ENCODE measurements at places on chromosomes 4 and X.

GRCh38 chr4:6939761-6940743 lies 30.4 kb downstream of the TBC1D14 start:
- no peak for DNase-seq

DNA sequence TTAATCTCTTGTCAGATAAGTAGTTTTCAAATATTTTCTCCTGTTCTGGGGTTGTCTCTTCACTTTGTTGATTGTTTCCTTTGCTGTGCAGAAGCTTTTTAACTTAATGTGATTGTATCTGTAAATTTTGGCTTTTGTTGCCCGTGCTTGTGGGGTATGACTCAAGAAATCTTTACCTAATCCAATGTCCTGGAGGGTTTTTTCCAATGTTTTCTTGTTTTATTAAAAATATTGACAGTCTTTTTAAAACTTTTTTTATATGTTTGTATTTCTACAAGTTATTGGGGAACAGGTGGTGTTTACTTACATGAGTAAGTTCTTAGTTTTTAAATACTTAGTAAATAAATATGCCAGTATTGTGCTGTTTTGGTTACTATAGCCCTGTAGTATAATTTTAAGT lies 44.9 kb downstream of the RTL3 start:
- no peak for DNase-seq

GRCh38 chr4:89863533-89863932 lies 26.6 kb upstream of the SNCA start:
- no peak for DNase-seq

DNA sequence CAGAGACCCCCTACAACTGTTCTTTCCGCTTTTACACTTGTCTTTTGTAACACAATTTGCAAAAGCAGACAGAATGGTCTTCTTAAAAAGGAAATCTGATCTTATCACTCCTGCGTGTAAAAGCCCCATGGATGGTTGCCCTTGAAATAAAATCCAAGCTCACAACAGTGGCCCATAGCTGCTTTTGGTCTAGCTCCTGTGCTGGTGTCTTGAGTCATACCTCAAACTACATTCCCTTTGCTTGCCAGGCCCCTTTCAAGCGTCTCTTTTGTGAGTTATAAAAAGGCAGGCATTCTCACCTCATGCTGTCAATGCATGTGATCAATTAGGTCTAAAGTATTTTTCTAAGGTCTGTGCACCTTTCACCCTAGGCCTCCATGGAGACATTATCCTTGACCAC lies 27.6 kb downstream of the HPGD start:
- DNase-seq, result no peak

DNA sequence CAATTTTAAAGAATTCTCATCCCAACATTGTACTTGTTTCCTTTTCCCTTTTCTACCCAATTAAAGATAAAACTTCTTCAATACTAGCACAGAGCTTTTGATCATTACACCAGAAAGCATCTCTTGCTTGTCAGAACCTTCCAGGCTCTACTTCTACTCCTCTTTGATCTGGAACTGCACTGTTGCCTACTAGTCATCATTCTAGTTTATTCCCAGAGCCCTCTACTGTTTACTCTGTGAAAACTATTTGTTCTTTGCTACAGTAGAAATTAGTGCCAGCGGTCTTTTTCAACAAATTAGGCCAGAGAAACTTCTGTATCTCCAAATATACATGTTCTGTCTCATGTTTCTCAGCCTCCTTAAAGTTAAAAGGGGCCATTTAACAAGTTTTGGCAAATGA lies 46.8 kb upstream of the TMPRSS11F start:
- DNase-seq, result no peak

DNA sequence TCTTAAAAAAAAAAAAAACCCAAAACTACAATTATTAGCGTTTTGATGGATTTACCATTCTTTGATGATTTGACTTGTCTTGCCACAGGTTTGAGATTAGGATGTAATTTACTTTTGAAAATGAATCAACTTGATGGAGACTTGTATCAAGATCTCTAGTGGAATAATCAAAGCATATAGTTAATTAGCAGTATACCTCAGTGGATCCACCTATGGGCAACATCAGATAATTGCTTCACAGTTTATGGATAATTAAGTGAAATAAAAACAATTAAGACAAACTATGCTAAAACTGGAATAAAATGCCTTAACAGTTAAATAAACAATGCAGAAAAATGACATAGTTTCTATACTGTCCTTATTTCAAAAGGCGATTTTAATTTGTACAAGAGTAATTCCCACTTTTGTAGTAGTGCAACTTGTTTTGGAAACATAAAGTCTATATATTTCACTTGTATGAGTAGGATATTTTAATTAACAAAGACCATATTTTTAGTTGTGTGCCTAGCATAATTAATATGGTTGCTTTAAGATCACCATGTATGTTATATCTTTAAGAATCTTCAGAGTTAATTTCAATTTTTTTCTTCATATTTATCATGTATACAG lies 4.2 kb downstream of the CPEB2 start:
- no peak for DNase-seq

DNA sequence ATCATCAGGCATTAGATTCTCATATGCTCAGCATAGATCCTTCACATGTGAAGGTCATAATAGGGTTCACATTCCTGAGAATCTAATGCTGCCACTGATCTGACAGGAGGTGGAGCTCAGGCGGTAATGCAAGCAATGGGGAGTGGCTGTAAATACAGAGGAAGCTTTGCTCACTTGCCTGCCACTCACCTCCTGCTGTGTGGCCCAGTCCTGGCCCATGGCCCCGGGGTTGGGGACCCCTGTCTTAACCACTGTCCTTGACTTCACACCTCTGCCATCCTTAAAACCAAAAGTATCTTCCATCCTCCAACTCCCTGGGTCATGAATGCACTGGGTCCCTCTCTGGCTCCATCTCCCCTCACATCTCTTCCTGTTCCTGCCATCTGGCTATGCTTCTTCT lies 129.1 kb downstream of the HMX1 start:
- no peak for DNase-seq

DNA sequence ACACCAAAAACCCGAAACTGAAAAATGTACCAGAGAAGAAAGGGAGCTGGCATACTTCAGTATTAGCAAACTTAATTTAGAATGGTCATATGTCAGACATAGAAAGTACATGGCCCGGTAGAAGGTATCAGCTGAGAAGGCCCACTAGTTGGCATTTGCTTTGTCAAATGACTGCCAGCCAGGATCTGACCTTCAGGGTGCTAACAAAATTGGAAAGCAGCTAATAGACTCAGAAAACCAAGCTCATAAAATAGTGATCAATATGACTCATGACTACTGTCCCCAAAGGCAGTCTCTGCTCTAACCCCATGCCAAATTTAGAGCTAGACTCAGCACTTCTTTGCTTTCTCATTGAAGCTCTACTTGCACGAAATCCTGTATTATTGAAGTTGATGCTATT lies 342.7 kb downstream of the PDGFC start:
- no peak for DNase-seq

DNA sequence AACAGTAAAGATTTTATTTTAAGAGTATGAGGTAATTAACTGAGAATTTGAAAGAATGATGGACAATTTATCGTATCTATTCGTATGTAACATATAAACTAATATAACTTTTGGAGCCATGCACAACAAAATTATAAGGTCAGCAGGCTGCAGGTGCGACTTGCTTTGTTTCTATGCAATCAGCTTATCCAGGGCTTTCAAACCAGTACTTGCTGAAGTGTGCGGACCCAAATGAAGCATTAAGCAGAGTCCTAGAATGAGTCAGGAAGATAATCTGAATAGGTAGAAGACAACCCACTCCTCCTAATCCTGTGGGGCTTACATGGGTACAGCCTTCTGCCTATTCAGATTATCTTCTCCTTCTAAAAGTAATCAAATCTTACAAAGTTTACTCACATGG lies 2.1 kb downstream of the NSD2 start:
- DNase-seq, result no peak

- no peak for DNase-seq
Observed at GRCh38 chrX:133726211-133726630, 259.2 kb downstream of the GPC3 start.

DNA sequence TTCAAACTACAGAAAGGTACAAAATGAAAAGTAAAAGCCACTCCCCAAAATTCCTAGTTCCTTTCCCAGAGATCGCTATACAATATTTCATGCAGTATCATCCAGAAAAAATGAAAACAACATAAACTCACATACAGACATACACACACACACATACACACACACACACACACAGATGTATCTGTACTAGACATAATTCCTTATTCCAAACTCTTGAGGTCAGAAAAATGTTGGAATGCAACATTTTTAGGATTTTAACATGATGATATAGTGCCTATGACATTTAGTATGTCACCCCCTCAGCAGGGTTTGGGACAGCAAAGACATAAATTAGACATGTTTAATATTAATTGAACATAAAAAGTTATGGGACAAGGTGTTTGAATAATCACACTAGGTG lies 73.4 kb upstream of the LHFPL1 start:
- no peak for DNase-seq

GRCh38 chrX:78075787-78076389 lies 28.2 kb upstream of the PGK1 start:
- no peak for DNase-seq

- DNase-seq, result no peak
Observed at GRCh38 chr4:27006646-27007045, 146.0 kb downstream of the STIM2 start.

GRCh38 chrX:124263743-124264142 lies 68.7 kb upstream of the TEX13D start:
- no peak for DNase-seq

DNA sequence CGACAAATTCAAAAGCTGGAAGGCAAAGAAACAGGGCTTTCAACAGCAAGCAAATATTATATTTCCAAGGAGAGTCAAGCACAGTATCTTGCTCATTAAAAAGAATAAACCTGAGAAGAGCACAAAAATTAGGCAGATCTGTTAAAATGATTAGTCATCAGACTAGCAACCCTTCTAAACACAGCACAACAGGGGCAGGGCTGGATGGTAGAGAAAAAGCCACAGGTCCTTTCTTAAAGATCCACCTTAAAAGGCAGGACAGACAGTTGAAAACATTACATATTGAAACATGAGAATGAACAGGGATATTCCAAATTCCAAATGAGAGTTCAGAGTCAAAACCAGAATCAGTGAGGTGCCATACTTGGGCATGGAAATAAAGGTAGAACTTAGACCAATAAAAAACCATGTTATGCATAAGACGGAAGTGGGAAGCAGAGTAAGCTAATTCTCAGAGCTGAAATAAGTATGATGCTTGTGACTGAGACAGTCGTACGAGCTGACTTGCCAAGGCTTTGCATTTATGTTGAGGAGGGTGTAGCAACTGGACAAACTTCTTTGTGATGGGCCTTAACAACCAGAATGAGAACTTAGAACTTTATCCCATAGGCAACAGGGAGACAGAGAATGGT lies 126.9 kb upstream of the FAM9B start:
- no peak for DNase-seq

- no peak for DNase-seq
Observed at GRCh38 chrX:10972706-10973105, 138.4 kb upstream of the HCCS start.

Data from hypothalamus (tissue), 51 donors.